Right ventricle myocardium inferior (tissue), 1 donor: ENCODE measurements at places on chromosomes 3 and 15. TPM values are rescaled to one million over a fixed set of nuclear protein-coding genes. Genes with fewer than 3 reads are reported as not detected.

The P2RY12 gene
- total RNA-seq: 1.4 TPM

The EIF4E3 gene
- total RNA-seq: 49.2 TPM

The AP3B2 gene
- total RNA-seq: 0.54 TPM

The XCR1 gene
- total RNA-seq: not detected

The PATL2 gene
- total RNA-seq: 3.3 TPM

The MCTP2 gene
- 1.2 TPM for total RNA-seq

The OR4F15 gene
- total RNA-seq: not detected

The UCN2 gene
- total RNA-seq: not detected

The ALS2CL gene
- total RNA-seq: 36.9 TPM

The RYR3 gene
- total RNA-seq: not detected

The GRK7 gene
- total RNA-seq: not detected

The C2CD4A gene
- total RNA-seq: not detected

- no peak for DNase-seq
Observed at GRCh38 chr3:18402239-18402799, 22.8 kb downstream of the SATB1 start.

DNA sequence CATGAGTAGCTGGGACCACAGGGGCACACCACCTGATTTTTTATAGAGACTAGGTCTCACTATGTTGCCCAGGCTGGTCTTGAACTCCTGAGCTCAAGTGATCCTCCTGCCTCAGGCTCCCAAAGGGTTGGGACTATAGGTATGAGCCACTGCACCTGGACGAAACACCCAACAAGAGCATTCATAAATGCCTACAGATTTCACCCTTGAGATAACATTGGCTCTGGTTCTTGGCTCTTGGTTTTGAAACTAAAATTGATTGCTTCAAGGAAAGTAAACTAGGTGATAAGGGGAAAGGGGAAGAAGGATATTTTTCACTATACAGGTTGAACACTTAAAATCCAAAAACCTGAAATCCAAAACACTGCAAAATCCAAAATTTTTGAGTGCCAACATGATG is 10.3 kb downstream of the AP3S2 start:
- no peak for DNase-seq

- no peak for DNase-seq
Observed at GRCh38 chr3:31027914-31028313, 133.5 kb upstream of the GADL1 start.

DNA sequence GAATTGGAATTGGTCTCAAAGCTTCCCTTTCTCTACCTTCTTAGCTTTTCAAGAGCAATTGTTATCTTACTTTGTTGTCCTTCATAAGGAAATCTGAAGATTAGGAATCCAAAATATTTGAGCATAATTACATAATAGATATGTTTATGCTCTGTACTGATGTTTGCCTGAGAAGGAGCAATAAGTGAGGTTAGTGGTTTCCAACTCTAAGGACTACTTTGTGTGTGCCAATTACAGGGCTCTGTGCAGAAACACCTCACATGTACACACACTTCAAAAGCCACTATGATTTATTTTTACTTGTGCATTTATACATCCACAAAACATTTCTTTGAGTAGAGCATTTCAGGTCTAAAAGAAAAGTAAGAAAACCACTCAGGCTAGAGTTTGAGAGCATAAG is 49.9 kb downstream of the MME start:
- no peak for DNase-seq

GRCh38 chr3:77475507-77475906 is 435.6 kb downstream of the ROBO2 start:
- no peak for DNase-seq

GRCh38 chr3:107927361-107928083 is 163.3 kb downstream of the CD47 start:
- DNase-seq: peak; percentile 86

GRCh38 chr3:107085261-107085660 is 292.0 kb upstream of the CCDC54 start:
- no peak for DNase-seq

GRCh38 chr3:183904833-183905780 is 20.4 kb upstream of the PARL start:
- DNase-seq: no peak

DNA sequence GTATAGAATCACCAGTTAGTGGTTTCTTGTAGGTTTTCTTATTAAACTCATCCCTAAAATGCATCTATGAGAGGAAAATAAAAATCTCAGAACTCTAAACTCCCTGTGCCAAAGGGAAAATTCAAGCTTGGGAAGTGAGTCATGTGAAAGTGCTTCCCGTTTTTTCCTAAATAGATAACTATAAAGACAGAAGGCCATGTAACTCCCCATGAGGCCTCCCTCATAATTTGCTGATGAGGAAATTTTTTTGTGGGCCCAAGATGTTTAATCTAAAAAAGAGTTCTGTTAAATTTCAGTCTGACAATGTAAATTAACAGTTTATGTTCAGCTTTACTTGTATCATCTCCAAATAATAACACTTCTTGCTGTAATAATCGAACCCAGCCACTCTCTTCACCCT is 1273.9 kb downstream of the OTOL1 start:
- DNase-seq: no peak

- DNase-seq: no peak
Observed at GRCh38 chr3:84738086-84738485, 220.7 kb upstream of the CADM2 start.

- no peak for DNase-seq
Observed at GRCh38 chr15:33154351-33155166, 40.0 kb downstream of the FMN1 start.

- no peak for DNase-seq
Observed at GRCh38 chr15:71167445-71168165, 52.3 kb downstream of the THSD4 start.

DNA sequence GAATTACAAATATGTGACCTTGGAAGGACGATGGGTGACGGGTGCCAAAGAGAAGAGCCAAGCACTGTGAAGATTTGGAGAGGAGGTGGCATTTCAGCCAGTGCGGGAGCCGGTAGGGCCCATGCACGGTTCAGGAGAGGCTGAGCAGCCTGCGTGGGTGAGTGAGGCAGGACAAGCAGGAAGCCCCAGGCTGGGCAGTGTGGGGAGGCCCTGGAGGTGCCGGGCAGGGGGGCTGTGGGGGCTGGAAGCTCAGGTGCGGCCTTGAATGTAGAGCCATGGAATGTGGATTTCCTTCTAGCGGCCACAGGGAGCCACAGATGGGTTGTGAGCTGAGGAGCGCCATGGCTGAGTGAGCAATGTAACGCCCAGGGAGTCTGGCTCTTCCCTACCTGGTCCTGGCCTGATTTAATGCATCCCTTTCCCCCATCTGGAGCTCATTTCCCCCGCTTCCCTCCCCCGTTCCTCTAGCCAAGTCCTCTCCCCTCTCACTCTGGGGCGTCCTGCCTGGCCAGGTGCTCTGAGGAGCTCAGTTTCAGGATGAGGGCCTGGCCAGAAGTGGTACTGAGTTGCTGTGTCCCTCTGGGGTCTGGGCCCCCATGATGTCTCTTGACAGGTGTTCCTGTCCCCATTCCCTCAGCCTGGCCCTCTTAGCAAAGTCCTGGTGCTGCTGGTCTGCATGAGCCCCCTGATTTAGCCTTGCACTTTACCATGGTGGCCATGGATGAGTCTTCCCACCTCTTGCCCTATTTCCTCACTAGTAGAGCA is 41.8 kb upstream of the IQSEC1 start:
- peak; percentile 47 for DNase-seq

DNA sequence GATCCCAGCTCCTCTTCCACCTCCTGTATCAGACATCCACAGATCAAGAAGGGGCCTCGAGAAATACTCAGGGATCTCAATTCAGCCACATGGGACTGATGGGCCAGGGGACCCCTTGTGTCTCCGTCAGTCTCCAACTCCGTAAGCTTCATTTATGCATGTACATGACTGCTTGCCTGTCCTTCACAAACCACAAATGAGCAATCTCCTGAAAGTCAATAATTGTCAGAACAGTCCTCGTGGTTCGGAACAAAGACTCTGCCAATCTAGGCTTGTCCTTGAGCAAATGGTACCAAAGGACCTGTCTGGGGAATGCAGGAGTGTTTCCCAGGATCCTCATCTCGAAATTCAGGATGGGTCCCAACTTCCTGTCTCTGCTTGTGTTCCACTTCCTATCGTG is 20.8 kb downstream of the SLC12A8 start:
- no peak for DNase-seq

DNA sequence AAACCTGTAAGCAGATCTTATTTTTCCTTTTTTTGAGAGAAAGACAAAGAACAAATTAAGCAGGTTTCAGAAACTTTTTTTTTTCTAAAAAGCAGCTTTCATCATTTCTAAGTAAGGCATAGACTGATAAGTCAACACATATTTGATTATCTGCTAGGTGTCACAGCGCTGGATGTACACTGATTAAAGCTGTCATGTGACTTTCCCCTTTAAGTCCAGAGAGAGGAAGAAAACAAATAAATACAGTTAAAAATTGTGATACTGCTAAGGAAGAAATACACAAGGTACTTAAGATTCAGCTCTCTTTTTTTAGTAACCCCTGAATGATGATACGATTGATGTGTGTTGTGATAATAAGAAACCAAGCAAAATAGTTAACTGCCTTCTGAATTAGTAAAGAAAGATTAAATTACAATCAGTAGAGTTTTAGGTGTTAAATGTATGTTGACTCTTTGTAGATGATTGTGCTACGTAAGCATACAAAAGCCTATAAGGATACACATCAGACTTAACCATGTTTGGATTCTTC is 2.8 kb downstream of the GLCE start:
- no peak for DNase-seq

DNA sequence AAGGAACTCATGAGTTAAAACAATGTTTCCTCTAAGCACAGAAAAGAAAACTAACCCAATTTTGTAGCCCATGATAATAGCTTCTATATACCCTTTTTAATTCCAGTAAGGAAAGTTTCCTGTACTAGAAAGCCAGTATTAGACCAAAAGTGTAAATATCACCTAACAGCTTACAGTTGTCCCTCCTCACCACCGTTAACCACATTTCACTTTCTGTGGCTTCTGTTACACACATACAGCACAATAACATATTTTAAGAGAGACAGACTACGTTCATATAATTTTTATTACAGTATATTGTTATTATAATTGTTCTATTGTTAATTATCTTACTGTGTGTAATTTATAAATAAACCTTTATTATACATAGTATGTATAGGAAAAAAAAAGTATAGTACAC is 74.1 kb downstream of the ZNF280D start:
- DNase-seq: no peak

- DNase-seq: no peak
Observed at GRCh38 chr3:16382845-16383244, 117.8 kb downstream of the OXNAD1 start.

DNA sequence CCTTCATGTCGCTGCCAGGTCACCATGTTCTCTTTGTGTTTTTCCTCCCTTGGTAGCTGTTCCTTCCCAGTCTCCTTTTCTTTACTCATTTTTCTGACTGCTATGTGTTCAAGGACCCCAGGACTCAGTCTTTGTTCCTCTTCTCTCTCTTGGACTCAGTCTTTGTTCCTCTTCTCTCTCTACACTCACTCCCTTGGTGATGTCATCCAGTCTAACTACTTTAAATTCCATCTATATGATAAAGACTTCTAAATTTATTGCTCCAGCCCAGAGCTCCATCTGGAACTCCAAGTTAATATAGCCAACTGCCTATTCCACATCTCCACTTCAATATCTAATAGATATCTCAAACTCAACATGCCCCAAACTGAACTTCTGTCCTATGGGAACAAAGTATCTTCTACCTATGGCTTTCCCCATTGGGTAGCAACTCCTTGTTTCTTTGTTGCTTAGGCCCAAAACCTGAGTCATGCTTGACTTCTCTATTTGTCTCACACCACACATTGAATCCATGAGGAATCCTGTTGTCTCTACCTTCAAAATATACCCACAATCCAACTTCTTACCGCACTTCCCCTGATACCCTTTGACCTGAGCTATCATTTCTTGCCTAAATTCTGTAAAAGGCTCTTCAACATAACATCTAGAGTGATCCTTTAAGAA is 4.9 kb upstream of the DYNC1LI1 start:
- DNase-seq: no peak

DNA sequence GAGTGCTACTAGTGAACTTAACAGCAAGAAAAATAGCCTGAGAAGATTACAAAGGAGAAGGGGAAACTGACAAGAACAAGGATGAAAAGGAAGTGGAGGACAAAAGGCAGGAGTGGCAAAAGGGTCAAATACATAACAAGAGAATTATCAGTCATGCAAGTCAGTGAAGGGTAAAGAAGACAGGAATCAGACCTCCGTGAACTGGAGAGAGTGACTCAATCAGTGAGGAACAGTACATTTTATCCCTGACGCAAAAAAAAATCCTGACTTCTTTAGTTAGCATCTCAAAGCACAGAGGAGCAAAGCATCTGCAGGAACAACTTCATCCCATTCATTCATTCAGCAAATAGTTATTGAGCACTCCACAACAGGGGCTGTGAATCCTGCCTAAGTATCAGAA is 97.8 kb downstream of the SST start:
- DNase-seq: no peak

DNA sequence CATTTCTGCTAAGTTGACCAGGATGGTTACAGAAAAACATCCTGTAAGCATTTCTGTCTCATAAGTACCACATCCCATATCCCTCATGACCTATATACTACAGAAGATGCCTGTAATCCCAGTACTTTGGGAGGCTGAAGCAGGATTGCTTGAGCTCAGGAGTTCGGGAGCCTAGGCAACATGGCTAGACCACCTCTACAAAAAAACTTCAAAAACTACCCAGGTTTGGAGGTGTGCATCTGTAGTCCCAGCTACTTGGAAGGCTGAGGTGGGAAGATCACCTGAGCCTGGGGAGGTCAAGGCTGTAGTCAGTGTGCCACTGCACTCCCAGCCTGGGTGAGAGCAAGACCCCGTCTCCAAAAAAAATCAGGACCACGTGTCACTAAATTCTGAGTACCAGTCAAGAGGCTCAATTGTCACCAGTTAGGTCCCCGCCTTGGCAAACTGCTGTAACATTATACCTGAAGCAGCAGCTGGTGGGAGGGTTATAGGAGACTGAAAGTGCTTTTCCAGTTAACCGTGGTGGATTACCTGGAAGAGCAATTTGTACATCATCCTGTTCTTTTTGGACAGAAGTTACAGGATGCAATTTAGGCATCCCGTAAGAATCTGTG is 6.2 kb downstream of the RPL32 start:
- no peak for DNase-seq

- no peak for DNase-seq
Observed at GRCh38 chr15:78049691-78050440, 27.6 kb downstream of the TBC1D2B start.

DNA sequence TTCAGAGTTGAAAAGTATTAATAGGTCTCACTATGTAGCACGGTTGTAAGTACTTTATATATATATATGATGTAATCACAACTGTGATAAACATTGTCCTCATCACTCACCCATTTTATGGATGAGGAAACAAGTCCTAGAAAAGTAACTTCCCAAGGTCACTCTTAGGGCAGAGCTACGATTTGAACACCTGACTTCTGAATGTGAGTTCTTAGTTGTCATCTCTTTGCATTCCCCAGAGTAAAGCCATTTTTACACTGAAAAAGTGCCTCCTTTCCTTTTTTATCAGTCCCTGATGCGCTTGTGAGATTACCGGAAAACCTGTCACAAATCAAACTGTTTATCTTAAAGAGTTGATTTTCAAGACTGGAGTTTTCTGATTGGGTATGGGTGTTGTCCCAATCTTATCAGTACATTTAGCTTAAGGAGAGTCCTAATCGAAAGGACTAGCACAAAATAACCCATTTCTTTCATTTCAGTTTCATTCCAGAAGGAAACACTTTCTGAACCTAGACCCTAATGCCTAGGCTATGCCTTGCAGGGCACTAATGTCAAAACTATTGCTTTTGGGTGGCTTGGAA is 2.3 kb upstream of the EDEM1 start:
- DNase-seq: no peak

GRCh38 chr3:62749657-62750056 is 125.6 kb downstream of the CADPS start:
- no peak for DNase-seq

GRCh38 chr3:56769116-56769707 is 32.5 kb downstream of the ARHGEF3 start:
- no peak for DNase-seq
